ENCODE measurements at places on chromosomes 7 and 10.

DNA sequence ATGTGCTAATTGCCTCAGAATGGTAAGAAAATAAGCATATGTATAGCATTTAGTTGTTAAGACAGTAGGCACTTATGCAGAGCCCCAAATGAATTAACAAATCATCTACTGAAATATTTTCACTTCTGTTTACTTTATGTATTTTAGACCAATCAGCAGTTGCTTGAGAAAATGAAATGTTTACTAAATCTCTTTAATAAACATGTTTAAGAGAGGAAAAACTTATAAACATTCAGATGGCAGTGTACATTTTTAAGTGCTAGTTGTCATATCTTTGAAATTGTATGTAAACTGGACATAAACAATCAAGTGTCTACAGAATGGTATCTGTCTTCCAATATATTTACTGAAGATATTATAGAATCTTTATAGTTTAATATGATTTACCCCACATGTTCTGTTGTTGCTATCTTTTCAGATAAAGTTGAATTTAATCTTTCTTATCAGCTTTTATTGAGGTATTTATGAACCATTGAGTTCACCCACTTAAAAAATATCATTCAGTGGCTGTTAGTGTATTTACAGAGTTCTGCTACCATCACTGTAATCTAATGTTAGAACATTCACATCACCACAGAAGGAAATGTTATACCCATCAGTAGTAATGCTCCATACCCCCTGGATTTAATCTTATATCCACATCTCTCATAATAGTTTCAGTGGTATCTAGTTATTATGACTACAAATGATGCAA, 264.3 kb downstream of the ADK start:
- DNase-seq, result no peak

DNA sequence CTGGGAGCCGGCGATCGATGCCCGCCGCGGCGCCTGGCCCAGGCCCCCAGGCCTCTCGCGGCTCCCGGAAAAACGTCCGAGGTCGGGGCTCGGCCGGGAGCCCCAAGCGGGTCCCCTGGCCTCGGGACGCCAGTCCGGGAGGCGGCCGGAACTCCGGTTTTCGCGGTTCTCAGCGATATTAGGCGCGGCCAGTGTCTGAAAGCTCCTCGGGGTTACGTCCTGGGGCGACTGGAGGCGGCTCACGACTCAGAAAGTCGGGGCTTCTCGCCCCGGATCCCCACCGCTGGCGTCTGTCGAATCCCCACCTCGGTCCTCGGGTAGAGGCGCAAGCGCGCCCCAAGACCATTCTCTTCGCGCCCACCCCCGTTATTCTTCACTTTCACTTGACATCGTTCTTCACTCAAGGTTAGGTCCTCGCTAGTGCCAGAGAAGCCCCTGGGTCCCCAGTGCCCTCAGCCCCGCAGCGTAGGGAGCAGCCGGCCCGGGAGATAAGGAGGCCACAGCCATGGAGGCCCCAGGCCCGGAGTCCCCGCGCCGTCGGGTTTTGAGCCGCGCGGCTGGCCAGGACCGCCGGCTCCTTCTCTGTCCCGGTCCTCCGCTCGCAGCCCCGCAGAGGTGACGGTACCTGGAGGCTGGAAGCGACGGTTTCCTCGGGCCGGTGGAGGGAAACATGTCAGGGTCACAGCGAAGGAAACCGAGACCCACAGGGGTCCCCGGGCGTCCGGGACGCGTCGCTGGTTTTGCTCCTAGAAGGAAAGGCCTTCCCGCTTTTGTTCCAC, 35.2 kb upstream of the EBLN1 start:
- DNase-seq, result peak; percentile 85

GRCh38 chr10:48626986-48627731, 22.3 kb upstream of the ARHGAP22 start:
- no peak for DNase-seq

DNA sequence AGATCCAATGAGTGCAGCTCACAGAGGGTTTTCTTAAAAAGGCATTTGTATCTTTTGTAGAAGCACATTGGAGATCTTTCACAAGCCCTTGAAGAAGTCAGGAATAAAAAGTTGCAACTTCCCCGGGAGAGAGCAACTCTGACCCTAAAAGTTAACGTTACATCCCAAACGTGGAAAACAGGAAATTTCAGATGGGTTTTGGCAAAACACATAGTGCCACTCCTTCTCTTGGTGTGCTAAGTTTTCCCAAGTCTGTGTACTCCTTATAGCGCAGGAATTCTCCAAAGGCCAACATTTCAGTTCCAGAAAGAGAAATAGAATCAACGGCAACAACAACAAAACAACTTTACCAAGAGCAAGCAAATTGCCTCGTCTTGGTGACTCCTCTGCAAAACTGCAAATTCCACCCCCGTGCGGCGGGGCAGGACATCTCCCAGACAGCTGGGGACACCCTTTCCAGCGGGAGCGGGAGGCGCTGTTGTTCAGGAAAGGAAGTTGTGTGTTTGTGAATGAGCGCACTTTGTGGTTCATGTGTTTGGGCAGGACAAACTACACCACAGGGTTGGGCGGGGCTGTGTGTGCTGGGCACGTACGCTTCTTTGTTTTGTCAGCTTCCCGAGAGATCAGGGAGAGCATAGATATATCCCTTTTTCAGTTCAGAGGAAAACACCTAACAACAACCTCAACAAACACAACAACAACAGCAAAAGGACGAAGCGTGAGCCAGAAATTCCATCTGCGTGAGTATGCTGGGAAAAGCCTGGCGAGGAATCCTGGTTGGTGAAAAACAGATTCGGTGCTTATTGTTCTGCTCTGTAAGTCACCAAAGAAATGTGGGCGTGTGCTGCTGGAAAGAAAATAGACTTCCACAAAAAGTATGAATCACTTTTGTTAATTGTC, 294.7 kb upstream of the PITRM1 start:
- DNase-seq, result no peak

GRCh38 chr10:15636446-15636845, 83.3 kb downstream of the ITGA8 start:
- no peak for DNase-seq

DNA sequence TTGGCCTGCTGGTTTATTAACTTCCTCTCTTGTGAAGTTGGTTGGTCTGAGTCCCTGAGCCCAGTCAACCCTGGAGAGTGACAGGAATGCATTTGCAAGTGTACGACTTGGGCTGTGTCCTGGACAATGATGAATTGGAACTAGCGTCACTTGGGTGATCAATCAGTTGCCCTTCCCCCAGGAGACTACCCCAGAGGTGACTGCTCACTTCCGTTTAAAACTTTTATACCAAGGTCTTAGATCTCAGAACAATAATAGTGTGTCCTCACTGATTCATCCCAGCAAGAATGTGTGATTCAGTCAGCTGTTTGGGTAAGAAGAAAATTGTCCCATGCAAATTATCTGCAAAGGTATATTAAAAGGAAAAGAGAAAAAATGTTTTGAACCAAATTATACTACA, 102.9 kb upstream of the ARMC3 start:
- DNase-seq, result no peak

GRCh38 chr7:76300166-76300731, 2.2 kb upstream of the HSPB1 start:
- DNase-seq, result no peak

DNA sequence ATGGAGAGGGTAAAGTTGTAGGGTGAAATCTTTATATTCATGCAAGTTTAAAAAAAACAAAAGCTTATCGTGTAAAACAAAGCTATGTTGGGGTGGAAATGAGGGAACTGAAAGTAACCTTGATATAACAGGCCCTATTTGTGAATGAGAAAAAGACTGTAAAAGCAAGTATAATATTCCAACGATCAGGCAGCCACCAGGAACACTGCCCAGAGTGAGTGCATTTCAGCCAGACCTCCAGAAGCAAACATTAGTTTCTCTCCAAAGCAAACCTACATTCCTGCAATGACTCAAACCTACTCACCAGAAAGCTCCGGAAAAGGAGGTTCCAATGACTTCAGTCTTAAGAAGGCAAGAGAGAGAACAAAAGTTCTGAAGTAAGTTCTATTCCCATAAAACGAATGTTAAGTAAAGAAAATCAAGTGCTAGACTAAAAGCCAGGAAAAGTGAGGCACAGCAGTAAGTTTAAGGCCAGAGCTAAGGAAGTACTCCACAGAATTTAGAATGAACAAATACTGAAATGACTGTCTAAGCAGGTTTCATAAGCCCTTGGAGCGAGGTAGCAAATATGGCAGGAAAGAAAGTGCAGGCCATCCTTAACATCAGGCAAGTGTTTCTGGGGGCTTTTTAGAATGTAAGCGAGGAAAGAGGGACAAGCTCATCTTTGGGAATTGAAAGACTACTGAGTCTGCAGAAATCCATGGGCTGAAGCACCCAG, 493.1 kb downstream of the XPNPEP1 start:
- DNase-seq, result no peak

GRCh38 chr10:104104418-104104817, 17.6 kb upstream of the SFR1 start:
- no peak for DNase-seq

DNA sequence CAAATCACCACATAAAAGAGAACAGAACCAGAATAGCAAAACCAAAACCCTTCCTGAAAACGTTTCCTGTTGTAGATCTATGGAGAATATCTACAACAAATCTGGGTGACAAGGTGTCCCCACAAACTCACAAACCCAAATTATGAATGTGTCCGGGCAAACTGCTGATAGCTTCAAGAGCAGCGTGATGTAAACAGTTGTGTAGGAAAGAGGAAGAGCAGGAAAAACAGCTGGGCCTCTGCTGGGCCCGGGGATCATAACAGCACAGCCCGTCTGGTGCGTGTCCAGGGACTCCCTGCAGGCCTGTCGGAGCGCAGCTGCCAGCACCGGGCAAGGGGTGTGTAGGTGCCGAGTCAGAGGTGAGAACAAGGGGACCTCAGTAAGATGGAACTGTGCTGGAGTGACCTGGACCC, 53.7 kb downstream of the KCNH2 start:
- DNase-seq, result peak; percentile 50

DNA sequence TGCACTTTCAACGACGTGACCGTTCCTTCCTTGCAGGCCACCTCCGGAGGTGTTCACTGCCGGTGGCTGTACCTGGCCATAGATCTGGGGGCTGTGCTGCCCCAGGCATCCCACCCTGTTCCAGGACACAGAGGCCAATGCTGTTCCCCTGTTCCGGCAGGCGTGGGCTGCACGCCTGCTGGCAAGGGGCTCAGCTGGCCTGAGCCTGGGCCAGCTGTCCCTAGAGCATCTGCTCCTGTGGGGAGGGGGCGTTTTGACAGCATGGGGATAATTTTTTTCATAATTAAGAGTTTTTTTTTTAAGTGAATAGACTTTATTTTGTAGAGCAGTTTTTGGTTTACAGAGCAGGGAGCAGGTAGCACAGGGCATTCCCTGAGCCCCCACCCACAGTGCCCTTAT, 28.8 kb downstream of the PWWP2B start:
- DNase-seq, result no peak

GRCh38 chr10:4984971-4985594, 18.6 kb downstream of the AKR1C2 start:
- no peak for DNase-seq

- DNase-seq, result no peak
Observed at GRCh38 chr10:63724922-63725321, 203.7 kb downstream of the REEP3 start.

- DNase-seq, result no peak
Observed at GRCh38 chr7:99840136-99840869, 12.5 kb downstream of the CYP3A43 start.

- DNase-seq, result no peak
Observed at GRCh38 chr10:42768581-42769152, 13.9 kb upstream of the BMS1 start.

- DNase-seq, result no peak
Observed at GRCh38 chr7:148991536-148991935, 36.8 kb downstream of the PDIA4 start.

DNA sequence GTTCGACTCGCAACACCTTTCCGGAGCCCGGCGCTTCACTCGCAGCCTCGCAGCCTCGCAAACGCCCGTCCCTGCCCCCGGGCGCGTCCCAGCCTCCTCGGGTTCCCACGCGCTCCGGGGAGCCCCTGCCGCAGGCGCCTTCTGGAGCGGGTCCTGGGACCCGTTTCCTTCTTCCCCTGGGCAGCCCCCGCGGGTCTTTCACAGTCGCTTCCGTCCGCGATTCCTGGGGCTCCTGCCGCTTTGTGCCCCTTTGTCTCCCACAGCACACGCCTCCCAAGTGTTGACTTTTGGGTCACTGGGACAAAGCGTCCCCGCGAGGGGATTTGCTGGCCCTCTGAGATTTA, 140.7 kb downstream of the DYNC2I1 start:
- no peak for DNase-seq

DNA sequence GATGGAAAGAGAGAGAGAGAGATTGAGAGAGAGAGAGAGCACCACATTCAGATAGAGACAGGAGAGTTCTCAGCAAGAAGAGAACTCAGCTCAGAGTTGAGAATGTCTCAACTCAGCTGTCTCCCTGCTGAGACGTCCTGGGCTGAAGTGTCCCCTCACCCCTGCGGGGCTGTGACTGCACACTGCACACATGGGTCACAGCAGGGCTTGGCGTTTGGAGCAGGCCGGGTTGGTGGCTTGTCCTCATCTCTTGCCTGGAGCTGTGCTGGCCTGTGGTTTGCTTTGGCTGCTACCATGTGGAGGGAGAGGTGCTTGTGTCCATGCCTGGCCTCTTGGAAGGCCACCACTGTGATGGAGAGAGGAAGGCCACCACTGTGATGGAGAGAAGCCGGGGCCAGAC, 167.9 kb downstream of the RNF216 start:
- no peak for DNase-seq

DNA sequence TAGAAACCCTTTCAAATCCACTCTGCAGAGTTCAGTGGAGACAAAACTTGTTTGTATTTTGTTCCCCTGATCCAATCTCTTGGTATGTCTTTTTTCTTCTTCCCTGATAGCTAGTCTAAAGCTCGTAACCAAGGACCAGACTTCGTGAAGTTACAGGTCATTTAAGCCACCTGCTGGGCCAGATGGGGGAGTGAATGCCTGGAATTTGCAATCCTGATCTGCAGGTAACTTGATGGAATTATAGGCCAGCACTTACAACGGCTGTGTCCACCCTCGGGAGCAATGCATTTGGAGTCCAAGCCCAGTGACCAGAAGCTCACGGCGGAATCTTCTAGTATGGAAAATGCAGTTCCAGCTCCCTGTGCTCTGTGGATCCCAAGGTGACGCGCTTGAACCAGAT, 566.9 kb downstream of the TCERG1L start:
- DNase-seq, result no peak

- DNase-seq, result no peak
Observed at GRCh38 chr10:112269266-112269665, 13.9 kb upstream of the TECTB start.

DNA sequence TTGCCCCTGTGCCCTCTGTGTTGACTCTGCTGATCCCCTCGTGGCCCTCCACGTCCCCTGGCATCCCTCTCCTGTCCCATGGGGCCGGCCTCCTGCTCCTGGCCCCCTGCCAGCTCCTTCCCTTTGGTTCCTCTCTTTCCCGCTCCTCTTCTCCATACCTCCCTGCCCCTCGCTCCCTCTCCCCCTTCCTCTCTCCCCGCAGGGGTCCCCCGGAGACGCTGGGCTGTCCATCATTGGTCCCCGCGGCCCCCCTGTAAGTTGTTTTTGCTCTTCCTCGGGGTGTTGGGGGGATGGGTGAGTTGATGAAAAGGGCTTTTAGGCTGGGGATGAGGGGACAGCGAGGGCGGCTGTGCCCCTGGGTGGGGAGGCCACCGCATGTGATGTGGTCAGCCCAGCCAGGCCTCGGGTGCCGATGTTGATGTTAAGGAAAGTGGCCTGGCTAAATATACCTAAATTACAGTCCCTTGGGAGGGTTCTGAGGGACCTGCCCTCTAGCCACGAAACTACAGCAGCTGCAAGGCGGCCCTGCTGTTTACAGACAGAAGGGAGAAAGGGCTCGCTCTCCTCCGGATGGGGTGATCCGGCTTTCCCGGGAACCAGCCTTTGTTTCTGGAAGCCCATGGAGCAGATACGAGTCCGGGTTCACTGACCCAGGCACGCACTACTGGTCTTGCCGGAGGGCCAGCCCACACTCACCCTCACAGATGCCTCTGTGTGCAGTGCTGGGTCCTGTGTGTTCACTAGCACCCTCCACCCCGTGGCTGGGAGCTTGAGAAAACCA, 78.8 kb downstream of the COL13A1 start:
- no peak for DNase-seq
